ENCODE measurements at places on chromosomes 6 and 20.

GRCh38 chr6:62236784-62237183 is 49.2 kb downstream of the KHDRBS2 start:
- no peak for DNase-seq

DNA sequence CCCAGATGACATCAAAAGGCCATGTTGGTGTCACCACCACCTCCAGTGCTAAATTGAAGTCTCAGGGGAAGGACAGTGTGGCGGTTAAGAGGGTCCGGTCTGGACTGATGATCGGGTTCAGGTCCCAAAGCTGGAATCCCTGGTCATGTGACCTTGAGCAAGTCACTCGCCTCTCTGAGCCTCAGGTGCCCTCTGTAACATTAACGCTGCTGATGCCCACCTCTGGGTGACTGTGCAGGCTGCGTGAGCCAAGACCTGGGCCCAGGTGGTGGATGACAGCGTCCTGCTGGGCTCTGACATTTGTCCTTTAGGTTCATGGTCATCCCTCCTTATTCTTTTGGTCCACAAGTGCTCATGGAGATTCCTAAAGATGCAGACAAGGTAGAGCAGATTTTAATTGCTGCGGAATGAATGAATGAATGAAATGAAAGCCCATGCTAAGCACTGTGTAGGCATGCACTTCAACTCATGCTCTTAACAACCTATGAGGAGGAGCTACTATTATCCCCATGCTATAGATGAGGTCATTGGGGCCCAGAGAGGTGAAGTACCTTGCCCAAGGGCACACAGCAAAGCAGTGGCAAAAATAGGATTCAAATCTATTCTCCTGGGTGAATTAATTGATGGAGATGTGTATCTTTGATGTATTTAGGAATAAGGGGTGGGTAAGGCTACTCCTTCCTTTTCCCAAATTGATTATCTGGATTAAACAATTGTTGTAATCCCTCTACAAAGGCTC is 649 bp upstream of the BPIFB1 start:
- no peak for DNase-seq

- DNase-seq = no peak
These were observed 29.7 kb downstream of the RPF2 start for GRCh38 chr6:111011360-111012142.

DNA sequence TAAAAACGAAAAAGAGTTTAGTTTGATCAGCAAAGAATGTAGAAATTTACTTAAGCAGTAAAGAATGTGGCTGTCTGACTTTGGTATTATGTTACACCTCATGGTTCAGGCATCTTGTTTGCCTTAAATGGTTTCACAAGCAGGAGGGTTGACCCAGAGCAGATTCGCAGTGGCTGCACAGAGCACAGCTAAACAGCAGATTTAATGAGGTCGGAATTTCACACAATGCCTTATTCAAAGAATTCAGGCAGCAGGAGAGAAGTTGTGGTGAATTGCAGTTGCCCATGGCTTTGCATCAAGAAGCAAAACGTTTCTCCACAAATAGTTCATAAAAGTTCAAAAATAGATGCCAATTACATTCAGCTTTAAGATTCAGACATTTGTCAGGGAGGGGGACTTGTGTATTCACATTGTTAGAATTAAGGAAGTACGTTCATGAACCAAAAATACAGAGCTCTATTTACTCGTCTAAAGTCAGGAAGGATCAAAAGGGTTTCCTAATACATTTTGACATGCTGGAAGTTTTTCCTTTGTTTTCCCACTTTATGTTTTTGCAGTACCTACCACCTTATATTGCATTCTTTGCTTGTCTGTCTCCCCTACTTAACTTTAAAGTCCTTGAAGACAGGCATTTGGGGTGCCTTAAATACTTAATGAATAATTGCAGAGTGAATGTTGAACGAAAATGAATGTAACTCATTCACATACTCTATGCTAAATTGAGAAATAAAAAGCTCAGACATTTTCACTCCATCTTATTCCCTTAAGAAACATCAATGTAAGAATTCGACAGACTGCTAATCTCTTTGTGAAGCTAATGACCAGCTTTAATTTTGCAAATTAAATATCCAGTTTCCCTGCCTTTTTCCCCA is 1163.6 kb upstream of the CITED2 start:
- DNase-seq = no peak

- DNase-seq = no peak
These were observed 164.3 kb upstream of the RREB1 start for GRCh38 chr6:6943421-6943820.

- DNase-seq = no peak
These were observed 67.6 kb downstream of the BLOC1S5 start for GRCh38 chr6:7996538-7997111.

GRCh38 chr20:61139031-61139430 is 113.0 kb upstream of the CDH4 start:
- DNase-seq = no peak

- DNase-seq = no peak
These were observed 215.3 kb upstream of the SUPT3H start for GRCh38 chr6:45592991-45593390.

GRCh38 chr6:106637051-106637716 is 7.8 kb downstream of the QRSL1 start:
- no peak for DNase-seq

GRCh38 chr6:87902383-87902782 is 145.3 kb upstream of the SPACA1 start:
- no peak for DNase-seq

GRCh38 chr6:73064266-73064665 is 161.0 kb downstream of the KHDC1L start:
- DNase-seq = no peak

- no peak for DNase-seq
These were observed 4.5 kb downstream of the TMEM14A start for GRCh38 chr6:52675372-52675771.

GRCh38 chr6:2158596-2159271 is 86.7 kb downstream of the GMDS start:
- no peak for DNase-seq

- no peak for DNase-seq
These were observed 52.0 kb downstream of the NHLRC1 start for GRCh38 chr6:18070486-18070885.

DNA sequence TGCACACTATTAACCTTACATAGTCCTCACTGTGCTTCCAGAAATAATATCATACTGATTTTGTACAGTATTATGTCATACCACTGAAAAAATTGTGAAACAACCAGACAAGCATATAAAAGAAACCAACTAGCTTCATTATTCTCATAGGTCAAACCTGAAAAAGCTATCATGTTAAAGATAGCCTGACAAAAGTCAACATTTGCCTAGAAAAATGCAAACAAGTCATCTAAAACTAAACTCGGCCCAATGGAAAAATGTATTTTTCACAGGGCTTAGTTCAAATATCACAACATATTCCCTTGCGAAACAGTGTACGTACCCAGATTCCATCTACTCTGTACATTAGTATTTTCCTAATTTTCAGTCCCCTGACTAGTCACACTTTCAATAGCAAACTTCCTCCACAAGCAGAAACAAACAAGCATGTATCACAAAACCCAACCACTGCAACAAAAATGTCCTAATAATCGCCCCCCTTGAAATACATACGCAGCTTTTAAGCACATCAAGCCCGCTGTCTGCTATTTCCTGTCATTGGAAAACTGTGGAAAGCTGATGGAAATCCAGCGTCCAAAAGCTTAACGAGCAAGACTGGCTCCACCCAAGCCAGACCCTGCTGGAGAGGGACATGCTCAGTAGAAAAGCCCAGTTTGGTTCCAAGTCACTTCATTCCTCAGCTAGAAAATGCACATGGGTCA is 93.1 kb downstream of the EPB41L2 start:
- no peak for DNase-seq

- no peak for DNase-seq
These were observed 1.0 kb downstream of the JARID2 start for GRCh38 chr6:15246666-15247499.

- DNase-seq = no peak
These were observed 924.1 kb downstream of the EYS start for GRCh38 chr6:64782877-64783276.

DNA sequence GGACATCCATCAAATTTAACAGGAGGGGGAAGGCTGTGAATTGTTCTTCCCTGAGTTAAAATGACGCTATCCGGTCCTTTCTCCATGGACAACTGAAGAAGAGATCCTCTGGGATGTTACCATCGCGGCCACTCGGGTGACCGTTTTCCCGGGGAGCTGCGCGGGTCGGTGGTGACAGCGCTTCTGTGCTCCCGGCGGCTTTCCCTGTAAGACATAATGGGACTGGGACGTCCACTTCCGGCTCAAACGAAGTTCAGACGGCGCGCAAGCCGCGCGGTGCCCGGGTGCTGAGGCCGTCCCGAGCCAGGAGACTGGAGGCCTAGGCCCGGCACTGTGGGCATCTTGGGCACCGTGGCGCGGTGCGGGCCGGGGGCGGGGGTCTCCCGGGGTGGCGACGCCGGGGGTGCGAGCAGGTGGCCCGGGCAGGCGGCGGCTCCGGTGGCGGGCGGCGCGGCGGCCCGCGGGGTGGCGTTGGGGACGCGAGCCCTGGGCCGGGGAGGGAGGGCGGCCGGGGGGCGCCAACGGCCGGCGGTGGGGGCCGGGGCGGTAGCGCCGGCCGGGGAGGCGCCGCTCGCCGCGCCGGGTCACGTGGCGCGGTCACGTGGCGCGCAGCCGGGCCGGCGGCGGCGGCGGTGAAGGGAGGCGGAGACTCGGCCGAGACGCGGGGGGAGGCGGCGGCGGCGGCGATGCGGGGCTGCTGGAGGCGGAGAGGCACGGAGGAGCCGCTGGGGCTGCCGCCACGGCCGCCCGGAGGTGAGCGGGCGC is 63.6 kb downstream of the GTF2H5 start:
- DNase-seq = no peak

DNA sequence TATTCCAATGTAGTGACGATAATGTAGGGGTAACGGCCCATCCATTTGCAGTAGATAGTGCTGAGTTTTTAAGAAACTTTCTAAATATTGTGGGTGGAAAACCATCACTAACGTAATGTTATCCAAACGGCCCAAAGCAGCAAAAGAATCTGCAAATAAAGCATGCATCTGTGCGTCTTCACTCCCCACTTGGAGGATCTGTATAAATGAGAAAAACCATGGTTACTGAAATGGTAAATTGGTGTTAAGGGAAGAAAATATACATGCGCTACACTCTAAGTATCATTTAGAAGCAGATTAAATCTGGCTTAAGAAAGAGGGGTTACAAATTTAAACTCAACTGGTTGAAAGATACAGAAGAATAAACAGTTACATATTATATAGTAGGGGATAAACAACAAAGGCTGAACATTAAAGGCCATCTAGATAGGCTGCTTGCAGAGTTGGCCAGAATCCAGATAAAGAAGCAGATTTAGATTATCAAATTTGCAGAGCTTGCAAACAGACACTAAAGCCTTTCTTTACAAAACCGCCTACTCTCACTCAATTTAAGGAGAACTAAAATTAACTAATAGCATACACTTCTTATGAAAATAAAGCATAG is 93.3 kb downstream of the SESN1 start:
- DNase-seq = peak; percentile 25

GRCh38 chr6:71537717-71538116 is 249.1 kb downstream of the OGFRL1 start:
- DNase-seq = no peak

- DNase-seq = no peak
These were observed 57.6 kb upstream of the FOXP4 start for GRCh38 chr6:41488433-41489119.

GRCh38 chr20:9506280-9506821 is 8.0 kb upstream of the LAMP5 start:
- DNase-seq = no peak

- DNase-seq = no peak
These were observed 123.3 kb downstream of the PXDC1 start for GRCh38 chr6:3627956-3628835.

DNA sequence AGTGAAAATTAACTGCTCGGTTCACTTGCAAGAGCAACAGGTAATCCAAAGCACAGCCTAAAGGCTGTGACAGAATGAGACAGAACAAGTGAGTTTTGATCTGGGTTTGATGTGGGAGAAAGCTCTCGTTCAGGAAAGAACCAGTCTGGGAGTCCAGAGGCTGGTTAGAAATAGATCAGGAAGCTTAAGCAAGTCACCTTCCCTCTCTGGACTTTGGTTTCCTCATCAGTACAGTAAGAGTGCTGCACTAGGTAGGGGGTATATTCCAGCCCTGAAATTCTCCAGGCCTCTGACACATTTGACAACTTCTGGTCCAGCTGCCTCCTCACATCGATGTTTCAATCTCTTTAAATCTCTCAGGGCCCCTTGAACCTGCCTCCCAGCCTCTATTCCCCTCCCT is 33.7 kb upstream of the MDGA1 start:
- no peak for DNase-seq

GRCh38 chr6:39593646-39594045 is 131.6 kb downstream of the KIF6 start:
- DNase-seq = no peak

DNA sequence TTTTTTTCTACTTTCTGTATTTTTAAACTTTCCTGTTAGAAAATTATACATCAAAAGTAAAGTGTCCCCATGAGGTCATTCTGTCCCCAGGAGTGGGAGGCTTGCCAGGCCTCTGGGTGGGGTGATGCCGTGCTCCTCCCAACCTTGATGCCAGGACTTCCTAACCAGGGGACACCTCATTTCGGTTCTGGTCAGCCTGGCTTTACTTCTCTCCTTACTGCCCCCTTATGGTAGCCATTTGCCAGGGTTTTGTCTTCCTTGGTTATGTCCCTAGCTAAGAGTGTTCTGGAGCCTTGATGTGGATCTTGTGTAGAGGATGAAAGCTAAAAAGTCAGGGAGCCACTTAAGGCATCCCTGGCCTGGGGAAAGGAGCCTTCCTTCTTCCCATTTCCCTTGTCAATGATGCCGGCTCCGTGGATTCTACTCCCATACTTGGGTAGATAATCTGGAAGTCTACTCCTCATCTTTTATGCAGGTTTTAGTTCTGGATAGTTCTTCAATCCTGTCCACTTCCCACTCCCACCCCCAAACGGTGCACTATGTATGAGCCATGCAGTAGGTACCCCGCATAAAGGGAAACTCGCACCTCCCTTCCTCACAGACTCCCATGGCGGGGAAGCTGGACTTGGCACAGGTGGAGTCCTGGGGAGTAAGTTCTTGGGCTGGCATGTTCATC is 164.1 kb upstream of the SALL4 start:
- DNase-seq = no peak

DNA sequence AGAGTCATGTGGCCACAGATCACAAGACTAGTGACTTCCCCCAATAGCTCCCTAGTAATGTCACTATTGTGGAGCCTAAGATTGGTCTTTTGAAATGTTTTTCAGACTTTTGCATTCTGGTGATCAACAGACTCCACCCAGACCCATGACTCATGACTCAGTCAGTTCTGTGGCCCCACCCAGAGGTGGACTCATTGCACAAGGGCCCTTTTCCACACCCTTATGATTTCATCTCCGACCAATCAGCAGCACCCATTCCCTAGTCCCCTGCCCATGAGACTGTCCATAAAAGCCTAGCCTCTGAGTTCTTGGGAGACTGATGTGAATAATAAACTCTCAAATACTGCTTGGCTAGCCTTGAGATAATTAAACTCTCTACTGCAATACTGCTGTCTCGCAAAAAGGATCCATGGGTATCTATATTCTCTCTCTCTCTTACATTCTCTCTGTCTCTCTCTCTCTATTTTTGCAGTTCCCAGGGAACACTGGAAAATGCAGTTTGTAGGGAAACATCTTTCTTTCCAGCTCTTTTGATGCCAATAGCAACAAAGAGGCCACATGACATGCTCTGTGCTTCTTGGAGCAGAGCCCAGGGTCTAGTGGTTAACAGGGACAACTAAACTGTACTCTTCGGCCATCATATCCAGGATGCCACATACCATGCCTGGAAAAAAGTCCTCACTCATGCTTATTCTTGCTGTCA is 71.3 kb upstream of the IYD start:
- no peak for DNase-seq
